Right renal cortex interstitium (tissue), 3 donors: ENCODE measurements at places on chromosomes 2 and 18. TPM values are rescaled to one million over a fixed set of nuclear protein-coding genes. Genes with fewer than 3 reads are reported as not detected.

CHRNG gene
- 0.55 TPM for polyA plus RNA-seq

CAVIN2 gene
- 39.7 TPM for polyA plus RNA-seq

DNAH7 gene
- polyA plus RNA-seq: 7.5 TPM

ALPP gene
- not detected for polyA plus RNA-seq

CEP192 gene
- polyA plus RNA-seq: 39.3 TPM

TBC1D8 gene
- polyA plus RNA-seq: 26.6 TPM

GPD2 gene
- polyA plus RNA-seq: 20.5 TPM

OBSL1 gene
- 110 TPM for polyA plus RNA-seq

NABP1 gene
- 28.8 TPM for polyA plus RNA-seq

PIEZO2 gene
- 16.6 TPM for polyA plus RNA-seq

SLC25A52 gene
- polyA plus RNA-seq: 0.44 TPM

ALLC gene
- not detected for polyA plus RNA-seq

KIAA2012 gene
- polyA plus RNA-seq: 0.11 TPM

CRYBA2 gene
- not detected for polyA plus RNA-seq

TBR1 gene
- polyA plus RNA-seq: not detected

RPRM gene
- 2.4 TPM for polyA plus RNA-seq

IL1R2 gene
- 0.26 TPM for polyA plus RNA-seq

GPAT2 gene
- 4.2 TPM for polyA plus RNA-seq

RBMS1 gene
- polyA plus RNA-seq: 146 TPM

MGAT4A gene
- polyA plus RNA-seq: 33.7 TPM

PRSS56 gene
- not detected for polyA plus RNA-seq
